ENCODE measurements at places on chromosomes 6 and 20.

DNA sequence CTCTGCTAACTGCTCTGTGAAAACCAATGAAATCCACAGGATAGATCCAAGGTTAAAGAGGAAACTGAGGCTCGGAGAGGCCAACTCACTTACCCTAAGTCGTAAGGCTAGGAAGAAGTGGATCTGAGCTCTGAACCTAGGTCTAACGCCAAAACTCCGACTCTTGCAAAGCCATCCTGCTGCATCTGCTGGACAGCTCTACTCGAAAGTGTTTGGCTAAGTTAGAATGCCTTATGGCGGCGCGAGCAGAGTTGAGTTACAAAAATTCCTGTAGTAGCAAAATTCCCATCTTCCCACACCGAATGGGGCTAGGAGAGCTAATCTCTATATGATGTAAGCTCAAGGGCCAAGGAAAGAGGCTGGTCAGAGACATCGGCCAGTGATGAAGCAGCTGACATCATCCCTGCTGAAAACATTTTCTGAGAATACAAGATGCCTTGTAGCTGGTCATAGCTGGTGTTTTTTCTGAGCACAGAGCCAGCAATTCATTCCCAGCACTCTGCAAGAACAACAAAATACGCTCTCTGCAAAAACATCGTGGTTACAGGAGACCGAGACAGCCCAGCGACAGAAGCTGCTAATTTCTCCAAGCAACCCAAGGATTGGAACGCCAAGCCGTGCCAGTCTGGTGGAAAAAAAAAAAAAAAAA lies 1.8 kb downstream of the SPATA2 start:
- no peak for DNase-seq

DNA sequence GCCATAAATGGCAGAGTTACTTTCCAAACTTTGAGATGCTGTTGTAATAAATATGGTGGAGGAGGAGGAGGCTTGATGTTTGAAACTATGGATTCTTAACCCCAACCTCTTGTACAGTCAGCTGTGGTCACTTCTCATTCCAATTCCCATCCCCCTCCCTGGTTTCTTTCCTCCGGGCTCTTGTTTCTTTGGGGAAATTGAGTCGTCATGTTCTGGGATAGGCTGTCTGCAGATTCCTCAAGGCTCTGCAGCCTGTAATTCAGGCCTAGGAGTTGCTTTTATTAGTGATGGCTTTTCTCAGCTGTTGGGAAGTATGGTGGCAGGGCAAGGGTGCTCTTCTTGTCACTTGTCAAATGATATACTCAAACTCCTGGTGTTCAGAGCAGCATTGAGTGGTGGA lies 2.6 kb downstream of the PTK7 start:
- no peak for DNase-seq

GRCh38 chr6:139852488-139853140 lies 478.2 kb upstream of the CITED2 start:
- DNase-seq = no peak

DNA sequence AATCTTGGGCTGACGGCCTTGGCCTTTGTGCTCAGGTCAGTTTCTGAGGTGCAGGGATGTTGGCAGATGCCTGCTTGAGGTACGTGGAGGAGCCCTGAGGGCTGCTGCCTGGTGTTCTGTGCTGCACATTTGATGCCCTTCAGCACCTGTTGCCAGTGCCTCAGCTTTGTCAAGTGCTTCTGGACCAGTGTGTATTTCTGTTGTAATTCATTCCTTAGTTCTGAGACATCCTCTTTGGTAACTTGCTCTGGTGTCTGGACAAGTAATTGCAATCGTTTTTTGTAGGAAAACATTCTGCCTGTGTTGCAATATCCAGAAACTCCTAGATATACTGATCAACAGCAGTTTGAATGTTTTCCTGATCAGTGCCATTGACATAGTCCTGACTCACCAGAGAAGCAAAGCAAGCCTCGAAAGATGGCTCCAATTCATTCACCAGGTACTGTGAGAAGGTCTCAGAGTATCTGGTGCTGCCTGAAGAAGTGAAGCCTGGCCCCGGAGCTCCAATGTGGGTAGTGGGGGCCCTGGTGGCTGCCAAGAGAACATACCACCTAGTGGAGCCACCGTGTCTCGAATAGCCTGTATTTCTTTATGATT lies 26.7 kb downstream of the ZNF337 start:
- peak; percentile 11 for DNase-seq

GRCh38 chr20:4476903-4477500 lies 244.7 kb upstream of the PRND start:
- no peak for DNase-seq

- no peak for DNase-seq
Observed at GRCh38 chr6:31556307-31556706, 8.9 kb downstream of the NFKBIL1 start.

DNA sequence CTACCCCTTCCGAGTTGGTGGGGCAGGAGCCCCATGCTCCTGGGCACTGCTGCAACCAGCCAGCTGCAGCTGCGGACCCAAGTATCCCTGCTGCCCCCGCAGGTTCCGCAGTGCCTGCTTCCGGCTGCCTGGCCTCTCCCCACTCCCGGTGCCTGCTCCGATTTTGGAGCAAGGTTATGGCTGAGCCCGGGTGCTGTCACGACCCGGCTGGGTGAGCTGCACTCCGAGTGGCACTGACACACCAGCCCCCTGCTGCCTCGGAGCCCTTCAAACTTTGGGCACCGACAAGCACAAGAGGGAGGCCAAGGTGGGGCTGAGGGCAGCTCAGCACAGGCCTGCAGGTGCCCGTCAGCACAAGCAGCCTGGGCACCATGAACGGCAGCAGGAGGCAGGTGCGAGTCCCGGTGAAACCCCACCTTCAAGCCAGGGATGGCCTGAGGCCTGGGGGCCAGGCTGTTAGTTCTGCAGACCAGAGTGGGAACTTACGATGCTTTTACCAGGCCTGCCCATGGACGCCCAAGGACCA lies 25.9 kb upstream of the HACE1 start:
- DNase-seq = no peak

DNA sequence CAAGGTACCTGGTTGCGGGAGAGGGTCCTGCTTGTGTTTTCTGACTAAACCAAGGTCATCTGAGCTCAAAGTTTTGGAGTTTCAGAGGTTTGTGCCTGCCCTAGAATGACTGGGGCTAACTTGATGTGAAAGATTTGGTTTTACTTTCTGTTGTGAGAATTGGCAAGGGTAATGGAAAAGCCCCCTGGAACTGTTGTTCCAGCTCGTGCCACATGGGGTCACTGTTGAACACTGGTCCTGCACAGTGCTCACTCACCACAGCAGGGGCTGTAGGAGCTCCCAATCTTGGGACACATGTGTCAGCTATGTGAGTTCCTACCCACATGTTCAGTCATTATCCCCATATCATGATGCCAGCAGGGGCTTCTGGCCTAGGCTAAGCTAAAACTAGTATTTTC lies 6.5 kb downstream of the TGM6 start:
- peak; percentile 80 for DNase-seq

DNA sequence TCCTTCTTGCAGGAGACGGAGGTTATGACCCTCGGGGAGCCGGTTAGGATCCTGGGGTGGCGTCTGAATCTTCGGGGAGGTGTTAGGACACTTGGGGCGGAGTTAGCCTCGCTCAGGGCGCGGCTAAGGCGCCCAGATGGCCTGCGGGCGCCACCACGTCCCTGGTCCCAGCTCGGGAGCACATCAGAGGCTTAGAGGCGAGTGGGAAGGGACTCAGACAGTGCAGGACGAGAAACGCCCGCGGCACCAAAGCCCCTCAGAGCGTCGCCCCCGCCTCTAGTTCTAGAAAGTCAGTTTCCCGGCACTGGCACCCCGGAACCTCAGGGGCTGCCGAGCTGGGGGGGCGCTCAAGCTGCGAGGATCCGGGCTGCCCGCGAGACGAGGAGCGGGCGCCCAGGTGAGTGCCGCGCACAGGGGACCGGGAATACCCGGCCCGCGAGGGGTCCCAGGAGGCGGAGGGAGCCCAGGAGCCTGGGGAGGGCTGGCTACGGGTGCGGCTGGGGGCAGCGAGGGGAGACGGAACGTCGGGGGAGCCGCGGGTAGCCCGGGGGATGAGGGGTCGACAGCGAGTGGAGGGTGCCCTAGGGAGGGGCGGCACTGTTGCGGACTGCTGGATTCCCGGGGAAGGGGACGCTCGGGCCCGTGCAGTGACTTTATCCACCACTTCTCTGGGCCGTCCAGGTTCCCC lies at the start of gene HCK:
HCK (plus strand) TSS at position 153 of the 688 bp plus-strand sequence.
- DNase-seq = no peak

DNA sequence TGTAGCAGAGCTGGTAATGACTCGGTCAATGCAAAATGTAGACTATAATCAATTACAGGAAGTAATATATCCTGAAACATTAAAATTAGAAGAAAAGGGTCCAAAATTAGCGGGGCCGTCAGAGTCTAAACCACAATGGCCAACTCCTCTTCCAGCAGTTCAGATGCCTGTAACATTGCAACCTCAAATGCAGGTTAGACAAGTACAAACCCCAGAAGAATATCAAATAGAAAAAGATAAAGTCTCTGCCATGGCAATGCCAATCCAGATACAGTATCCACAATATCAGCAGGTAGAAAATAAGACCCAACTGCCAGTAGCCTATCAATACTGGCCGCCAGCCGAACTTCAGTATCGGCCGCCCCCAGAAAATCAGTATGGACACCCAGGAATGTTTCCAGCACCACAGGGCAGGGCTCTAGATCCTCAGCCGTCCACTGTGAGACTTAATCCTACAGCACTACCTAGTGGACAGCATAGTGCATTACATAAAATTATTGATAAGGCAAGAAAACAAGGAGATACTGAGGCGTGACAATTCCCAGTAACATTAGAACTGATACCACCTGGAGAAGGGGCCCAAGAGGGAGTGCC lies 158.4 kb downstream of the GPX5 start:
- peak; percentile 38 for DNase-seq

- DNase-seq = no peak
Observed at GRCh38 chr20:58453391-58453790, 61.8 kb downstream of the APCDD1L start.

- no peak for DNase-seq
Observed at GRCh38 chr6:168121303-168121665, 42.3 kb upstream of the FRMD1 start.

- DNase-seq = no peak
Observed at GRCh38 chr6:52076791-52077179, 10.6 kb downstream of the PKHD1 start.

- DNase-seq = no peak
Observed at GRCh38 chr6:32108094-32108627, 977 bp downstream of the TNXB start.

GRCh38 chr6:127195833-127196232 lies 70.8 kb upstream of the RNF146 start:
- DNase-seq = no peak

GRCh38 chr6:4670290-4670689 lies 105.9 kb upstream of the CDYL start:
- no peak for DNase-seq

DNA sequence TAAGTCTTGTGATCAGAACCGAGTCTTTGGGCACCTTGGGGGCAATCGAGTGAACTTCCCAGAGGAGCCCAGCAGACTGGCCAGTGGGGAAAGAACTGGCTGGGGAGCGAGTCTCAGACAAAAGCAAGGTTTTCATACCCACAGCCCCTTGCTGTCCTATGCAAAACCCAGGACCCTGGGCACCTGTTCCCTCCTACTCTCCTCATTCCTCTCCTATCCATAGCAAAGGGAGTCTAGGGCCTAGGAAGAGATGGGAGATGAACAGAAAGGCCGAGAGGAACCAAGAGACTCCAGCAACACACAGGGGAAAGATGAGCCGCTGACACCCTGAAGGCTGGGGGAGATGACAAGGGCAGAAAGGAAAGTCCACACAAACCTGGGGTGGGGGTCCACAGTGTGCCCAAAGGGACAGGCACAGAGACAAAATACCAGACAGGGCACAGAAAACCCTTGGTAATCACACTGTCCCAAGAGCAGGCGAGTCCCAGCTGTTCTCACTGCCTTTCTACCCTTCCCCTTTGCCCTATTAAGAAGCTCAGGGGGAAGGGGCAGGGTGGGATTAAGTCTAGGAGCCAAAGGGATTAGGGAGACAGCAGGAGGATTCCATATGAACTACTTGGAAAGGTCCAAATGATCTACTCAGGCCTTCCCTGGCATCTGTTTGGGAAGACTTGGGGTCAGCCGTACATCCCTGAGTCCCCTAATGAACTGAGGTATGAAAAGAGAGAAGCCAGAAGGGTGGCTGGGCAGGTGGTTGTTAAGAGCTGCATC lies 6.5 kb downstream of the PPP1R18 start:
- DNase-seq = no peak

DNA sequence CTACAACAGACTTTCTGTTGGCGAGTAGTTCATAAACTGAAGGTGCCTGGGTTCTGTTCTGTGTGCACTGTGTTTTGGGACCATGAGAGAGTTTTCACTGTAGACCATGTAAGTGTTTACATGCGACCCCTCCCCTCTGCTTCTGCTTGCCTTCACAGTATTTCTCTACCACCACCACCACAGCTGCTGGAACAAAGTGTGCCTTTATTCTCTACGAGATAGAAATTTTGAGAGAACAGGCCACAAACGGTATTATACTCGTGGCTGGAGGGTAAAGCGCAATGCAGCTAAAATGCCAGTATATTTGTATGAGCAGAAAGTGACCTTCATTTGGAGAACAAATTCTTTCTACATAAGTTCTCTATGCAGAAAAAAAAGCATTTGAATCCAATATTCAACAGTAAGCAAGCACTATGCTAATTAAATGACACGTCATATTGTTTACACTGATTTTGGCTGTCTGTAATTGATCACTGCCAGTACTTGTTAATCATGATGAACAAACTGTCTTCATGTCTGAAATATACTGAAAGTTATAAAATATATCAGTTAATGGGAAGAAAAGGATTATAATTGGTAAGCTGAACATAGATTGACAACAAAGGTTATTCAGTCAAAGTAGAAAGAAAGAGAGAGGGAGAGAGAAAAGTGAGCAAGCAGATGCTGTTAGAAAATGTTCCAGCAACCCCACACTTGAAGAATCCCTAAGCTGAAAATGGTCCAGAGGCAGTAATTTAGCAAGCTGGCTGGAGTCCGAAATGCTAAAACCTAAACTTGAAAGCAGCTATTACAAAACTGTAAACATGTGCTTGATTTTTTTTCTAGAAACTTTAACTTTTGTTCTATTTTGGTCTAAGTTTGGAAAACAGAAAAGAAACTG lies 8.8 kb downstream of the CLDN20 start:
- DNase-seq = no peak

DNA sequence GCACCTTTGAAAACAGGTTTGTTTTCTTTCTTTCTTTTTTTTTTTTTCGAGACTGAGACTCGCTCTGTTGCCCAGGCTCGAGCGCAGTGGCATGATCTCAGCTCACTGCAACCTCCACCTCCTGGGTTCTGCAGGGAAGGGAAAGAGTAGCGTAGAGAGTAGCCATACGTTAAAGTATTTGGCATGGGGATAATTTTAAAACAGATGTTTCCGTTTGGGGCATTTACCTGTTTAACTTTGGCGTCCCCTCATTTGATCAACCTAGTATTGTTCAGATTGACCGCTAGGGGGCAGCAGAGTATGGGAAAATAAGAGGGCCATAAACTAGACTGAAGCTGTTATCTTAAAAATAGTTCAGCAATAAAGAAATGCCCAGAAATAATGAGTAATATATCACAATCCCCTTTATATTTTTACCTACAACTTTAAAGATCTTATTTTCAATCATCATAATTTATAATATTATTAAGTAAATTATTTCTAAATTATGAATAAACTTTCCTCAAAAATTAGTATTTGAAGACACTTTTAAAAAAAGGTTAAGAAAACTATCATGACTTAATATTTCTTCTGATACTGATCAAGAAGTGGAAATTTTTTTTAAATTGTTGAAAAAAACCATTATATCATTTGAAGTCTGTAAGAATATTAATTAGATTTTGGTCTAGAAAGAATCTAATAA lies 7.6 kb upstream of the TAAR9 start:
- peak; percentile 84 for DNase-seq
